ENCODE measurements at places on chromosomes 3 and 15.

DNA sequence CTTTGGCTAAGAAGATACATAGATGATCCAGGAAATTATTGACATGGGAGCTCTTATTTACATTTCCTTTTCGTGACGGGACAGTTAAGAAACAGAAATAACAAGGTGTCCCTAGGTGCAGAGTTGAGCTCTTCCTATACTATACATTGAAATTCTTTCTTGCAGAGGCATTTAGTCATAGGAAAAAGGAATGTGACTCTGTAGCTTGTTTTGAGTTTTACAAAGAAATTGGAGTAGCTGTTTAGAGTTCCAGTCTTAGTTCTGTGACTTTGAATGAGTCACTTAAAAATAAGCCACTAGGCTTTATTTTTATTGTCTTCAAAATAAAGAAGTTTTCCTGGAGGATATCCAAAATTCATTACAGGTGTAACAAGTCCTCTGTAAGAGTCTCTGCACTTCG is 723.5 kb upstream of the SGO1 start:
- no peak for DNase-seq

GRCh38 chr3:191331388-191331787 is 1.1 kb upstream of the UTS2B start:
- no peak for DNase-seq

GRCh38 chr15:31523655-31524049 is 197.0 kb downstream of the KLF13 start:
- DNase-seq: no peak

DNA sequence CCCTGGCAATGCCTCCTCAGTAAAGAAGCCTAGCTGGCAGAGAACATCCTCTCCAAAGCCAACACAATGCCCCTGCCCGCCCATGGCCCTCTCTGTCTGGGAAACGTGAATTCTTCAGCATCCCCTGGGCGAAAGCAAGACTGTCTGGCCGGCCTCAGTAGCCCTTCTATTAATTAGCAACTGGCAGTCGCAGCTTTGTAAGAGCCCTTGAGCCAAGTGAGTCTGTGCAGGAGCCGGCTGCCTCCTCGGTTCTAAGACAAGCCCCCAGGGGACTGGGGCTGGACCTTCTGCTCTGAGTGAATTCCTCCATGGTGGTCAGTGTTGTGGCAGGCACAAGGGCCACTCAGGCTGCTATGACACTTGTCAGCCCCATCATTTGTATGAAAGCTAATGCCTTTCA is 7.4 kb downstream of the HCN4 start:
- no peak for DNase-seq

DNA sequence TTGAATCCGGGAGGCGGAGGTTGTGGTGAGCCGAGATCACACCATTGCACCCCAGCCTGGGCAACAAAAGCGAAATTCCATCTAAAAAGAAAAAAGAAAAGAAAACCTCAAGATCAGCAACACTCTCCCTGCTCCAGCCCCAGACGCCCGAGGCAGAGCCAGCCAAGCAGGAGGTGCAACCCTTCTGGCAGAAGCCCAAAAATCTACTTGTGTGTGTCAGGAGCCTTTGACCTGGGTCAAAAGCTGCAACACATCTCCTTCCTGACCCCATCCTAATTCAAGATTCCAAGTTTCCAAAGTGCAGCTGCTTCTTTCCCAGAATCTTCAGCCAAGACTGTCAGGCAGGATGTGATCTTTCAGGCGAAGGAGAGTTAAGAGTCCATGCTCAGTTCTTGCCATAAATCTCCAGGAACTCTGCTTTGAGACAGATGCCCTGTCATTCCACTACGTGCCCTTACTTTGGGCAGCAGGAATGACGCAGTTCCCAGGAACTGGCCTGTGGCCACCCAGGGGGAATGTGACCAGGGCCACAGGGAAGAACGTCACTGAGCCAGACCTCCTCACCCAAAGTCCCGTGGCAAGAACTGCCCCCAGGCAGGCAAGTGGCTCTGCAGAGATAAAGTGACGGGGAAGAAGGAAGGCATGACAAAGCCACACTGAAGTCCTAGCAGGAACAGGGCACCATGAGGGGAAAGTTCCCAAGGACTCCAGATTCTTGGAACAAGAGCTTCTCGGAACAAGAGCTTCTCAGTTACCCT is 39.4 kb downstream of the SH3BP5 start:
- peak; percentile 26 for DNase-seq

DNA sequence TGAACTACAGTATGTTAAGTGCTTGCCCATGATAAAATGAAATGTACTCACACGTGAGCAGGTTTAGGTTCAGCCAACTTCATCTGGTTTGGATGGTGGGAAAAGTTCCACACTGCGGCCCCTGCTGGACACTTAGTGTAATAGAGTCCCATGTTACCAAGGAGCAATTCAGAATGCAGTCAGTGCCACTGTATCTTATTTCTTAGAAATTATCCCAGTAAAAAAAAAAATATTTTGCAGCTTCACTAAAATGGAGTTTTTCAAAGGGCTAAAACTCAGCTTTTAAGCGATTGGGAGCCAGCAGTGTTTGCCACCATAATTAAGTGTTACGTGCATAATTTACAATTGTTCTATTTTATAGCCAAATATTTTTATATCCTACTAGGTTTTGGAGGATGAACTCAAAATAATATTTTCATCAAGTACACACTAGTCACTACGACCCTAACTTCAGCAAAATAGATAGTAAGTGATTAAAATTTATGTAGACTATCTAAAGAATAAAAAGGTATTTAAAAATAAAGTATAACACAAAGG is 371.7 kb upstream of the GBE1 start:
- peak; percentile 23 for DNase-seq

DNA sequence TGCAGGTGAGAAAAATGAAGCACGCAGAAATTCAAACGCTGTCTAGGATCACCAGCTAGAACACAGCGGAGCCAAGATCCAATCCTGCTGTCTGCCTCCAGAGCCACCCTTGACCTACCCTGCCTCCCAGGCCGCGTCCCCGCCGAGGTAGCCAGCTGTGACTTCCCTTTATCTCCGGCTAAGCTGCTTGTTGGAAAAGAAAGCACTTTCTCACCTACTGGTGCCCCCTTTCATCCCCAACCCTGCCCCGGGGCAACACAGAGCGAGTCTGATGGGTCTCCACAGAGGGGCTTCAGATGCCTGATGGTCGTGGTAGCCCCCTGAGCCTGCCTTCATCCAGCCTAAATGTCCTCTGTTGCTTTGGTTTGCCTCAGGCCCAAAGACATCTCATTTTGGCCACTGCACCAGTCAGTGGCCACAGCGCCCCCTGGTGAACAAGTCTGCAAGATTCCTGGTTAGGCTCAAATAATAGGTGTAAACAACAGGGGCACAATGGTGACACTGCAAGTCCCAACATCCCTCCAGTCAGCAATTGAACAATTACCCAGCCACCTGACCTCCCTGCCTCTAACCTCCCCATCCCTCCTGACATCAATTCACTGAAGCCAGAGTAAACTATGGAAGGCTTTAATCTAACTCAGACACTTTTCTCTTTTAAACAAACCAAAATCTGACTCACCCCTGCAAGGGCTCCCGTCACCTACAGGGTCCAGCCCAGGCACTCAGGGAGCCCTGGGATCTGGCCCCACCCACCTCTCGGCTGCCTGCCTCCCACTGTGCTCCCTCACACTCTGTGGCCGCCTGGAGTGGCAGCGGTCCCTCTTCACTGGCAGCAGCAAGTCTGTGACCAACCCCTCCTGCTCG is 27.3 kb upstream of the BCL2L10 start:
- peak; percentile 54 for DNase-seq

DNA sequence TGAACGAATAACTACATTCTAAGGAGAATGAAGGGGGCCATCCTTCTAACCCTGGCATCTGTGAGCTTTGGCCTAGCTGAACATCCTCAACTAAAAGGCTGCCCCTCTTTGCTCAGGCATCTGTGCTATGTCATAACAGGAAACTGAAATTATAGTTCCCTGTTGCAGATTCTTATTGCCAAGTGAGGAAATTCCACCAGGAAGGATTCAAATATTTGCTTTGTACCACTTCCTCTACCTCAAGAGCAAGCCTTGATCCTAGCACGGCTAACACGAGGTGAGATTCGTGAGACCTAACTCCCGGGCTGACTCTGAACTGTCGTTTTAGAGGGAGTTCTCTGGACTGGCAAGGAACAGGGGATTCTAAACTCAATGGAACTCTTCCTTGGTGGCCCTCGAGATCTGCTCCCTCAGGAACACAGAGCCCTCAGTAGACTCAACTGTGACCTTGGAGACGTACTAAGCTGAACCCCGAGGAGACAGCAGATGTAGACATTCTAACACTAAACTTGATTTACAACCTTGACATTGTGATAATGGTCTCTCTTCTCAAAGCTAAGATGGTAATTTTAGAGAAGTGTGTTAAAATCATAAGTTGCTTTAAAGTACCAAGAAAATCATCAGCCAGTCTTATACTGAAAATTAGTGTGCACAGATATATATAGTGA is 4.2 kb downstream of the SPG21 start:
- no peak for DNase-seq

DNA sequence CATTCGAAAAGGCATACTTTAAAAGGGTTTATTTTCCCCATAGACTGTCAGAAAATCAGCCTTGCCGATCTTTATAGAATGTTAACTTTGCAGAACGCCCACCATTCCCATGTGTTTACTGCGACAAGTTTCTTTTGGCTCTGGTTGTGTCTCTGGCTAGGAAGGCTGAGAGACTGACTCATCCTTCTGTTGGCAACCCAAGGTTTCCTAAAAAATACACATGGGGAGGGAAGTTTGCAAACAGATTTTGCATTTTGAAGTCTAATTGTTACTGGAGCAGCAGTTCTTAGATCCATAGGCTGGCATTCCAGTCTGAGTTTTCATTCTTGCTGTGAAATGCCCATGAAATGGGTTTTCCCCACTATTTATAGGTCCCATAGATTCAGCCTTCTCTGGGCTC is 37.9 kb upstream of the MINAR1 start:
- no peak for DNase-seq

DNA sequence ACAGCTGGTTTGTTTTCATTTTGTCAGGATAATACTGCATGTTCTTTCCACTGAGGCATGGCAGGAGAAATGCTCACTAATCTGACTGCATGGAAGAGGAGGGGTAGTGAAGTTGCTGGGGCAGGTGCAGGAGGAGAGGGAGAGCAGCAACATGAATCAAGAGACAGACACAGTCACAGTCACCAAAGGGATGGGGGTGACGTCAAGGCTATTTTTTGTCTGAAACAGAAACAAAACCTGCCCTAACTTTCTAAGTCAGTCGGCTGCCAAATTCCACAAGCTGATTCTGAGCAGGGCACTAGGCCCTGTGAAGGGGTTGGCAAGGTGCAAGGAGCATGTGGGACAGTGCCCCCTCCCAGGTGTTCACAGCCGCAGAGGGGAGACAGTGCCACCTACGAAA is 186.6 kb upstream of the NSMCE3 start:
- DNase-seq: no peak

GRCh38 chr15:63065262-63066221 is 23.0 kb downstream of the TPM1 start:
- no peak for DNase-seq

- no peak for DNase-seq
Observed at GRCh38 chr15:53830707-53831386, 71.4 kb upstream of the WDR72 start.

DNA sequence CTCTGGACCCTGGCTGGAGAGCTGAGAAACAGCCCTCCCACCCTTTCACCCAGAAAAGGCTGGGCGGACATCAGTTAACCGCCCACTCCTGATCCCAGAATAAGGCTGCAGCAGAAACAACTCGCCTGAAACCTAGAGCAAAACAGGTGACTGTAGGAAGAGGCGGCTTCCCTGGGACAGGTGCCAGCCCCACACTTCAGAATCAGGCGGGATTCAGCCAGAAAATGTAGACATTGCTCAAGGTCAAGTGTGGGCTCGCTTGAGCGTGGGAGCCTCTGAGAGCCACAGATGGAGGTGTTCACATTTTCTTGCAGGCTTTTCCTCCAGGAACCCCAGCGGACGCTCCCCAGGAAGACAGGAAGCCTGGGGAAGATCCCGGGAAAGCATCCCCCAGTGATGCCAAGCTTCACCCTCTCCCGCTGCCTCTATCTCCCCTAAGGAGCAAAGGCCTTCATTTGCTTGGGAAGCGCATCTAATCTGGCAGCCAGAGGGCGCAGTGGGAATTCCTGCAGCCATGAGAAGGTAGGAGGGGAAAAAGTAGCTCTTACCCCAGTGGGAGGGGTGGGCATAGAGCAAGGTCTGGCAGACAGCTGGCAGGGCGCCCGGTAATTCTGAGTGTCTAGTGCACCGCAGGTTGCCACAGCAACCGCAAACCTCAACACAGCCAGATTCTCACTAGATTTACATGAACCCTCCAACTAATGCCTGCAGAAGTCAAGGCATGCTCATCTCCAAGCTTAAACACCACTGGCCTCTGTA is 77.7 kb downstream of the OCA2 start:
- DNase-seq: no peak

DNA sequence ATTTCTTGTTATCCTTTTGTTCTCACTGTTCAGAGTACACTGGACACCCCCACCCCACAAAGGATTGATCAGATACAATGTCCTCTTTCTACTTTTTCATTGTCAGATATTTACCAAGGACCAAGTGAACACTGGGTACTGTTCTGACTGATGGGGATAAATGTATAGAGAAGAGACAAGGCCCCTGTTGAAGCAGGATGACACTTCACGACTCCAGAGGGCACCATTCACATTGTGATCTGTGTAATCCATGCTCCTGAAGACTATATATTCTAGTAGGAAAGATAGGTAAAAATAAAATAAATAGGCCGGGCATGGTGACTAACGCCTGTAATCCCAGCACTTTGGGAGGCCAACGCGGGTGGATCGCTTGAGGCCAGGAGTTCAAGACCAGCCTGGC is 7.2 kb upstream of the CRYGS start:
- DNase-seq: no peak

- no peak for DNase-seq
Observed at GRCh38 chr3:22209578-22209977, 458.6 kb upstream of the ZNF385D start.

GRCh38 chr3:114697401-114697800 is 403.6 kb downstream of the TIGIT start:
- no peak for DNase-seq

DNA sequence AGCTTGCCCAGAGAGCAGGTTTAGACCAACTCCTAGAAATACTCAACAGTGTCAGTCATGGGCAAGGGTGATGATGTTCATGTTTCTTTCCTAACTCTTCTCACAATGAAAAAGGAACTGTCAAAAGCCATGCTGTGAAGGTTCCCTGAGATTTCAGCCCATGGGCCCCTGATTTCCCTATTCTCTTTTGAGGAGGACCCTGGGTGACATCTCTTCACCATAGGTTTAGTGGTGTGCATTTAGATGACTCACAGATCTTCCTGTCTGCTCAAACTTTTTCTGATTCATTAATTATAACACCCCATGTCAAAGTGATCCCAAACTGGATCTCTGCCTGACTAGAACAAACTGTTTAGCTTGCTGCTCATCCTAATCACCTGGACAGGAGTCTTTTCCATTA is 108.0 kb downstream of the BBX start:
- no peak for DNase-seq

- peak; percentile 70 for DNase-seq
Observed at GRCh38 chr3:114308830-114309229, 15.0 kb downstream of the TIGIT start.

GRCh38 chr3:125013095-125013494 is 42.7 kb downstream of the HEG1 start:
- DNase-seq: no peak

Measured in CD4-positive, alpha-beta T cell treated with Interleukin-15 for 1 hour (primary cell).